ENCODE measurements at places on chromosomes 2 and 18. TPM values are rescaled to one million over a fixed set of nuclear protein-coding genes. Genes with fewer than 3 reads are reported as not detected.

DNA sequence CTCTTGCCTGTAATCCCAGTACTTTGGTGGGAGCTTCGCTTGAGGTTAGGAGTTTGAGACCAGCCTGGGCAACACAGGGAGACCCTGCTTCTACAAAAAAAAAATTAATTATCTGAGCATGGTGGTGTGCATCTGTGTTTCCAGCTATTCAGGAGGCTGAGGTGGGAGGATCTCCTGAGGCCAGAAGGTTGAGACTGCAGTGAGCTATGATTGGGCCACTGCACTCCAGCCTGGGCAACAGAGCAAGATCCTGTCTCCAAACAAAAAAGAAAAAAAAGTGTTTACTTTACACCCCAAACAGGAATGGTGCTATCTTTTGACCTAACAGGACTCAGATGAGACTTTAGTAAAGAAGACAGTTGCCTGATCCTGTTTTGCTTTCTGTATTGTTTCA lies 35.6 kb downstream of the MAL start:
- DNase-seq, result no peak

GRCh38 chr18:10269261-10269660 lies 185.2 kb upstream of the APCDD1 start:
- no peak for DNase-seq

- no peak for DNase-seq
These were observed 81.9 kb downstream of the SLC4A3 start for GRCh38 chr2:219709331-219709761.

GRCh38 chr2:8389431-8390108 lies 292.3 kb upstream of the ID2 start:
- no peak for DNase-seq

GRCh38 chr18:44453505-44453904 lies 227.2 kb upstream of the SETBP1 start:
- no peak for DNase-seq

Gene TEKT4
- total RNA-seq, result not detected

Gene RUFY4
- not detected for total RNA-seq

Gene ASTL
- total RNA-seq, result 0.60 TPM

Gene NPC1
- total RNA-seq, result 39.9 TPM

Data from mesothelial cell of epicardium (in vitro differentiated cells).